Fibroblast of skin of left biceps (primary cell): ENCODE measurements at places on chromosomes 11 and 22.

- DNase-seq: no peak
These were observed 19.0 kb upstream of the LMO1 start for GRCh38 chr11:8282631-8283030.

GRCh38 chr11:7579361-7579791 lies 65.6 kb downstream of the PPFIBP2 start:
- no peak for DNase-seq

- DNase-seq: no peak
These were observed 565.0 kb upstream of the CNTN5 start for GRCh38 chr11:98455500-98456307.

- no peak for DNase-seq
These were observed 7.8 kb downstream of the PRG3 start for GRCh38 chr11:57373146-57373545.

GRCh38 chr22:27405672-27406388 lies 395.7 kb downstream of the MN1 start:
- no peak for DNase-seq

DNA sequence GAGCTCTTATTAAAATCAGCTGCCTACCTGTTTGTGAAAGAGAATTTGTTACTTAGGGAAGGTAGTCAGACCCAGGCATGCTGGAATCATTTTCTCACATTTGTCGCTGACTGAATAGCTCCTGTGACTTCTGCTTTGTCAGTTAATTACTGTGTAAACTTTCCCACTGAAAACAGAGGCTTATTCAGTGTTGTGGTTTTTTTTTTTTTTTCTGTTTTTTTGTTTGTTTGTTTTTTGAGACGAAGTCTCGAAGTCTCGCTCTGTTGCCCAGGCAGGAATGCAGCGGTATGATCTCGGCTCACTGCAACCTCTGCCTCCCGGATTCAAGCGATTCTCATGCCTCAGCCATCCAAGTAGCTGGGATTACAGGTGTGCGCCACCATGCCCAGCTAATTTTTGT lies 5.6 kb upstream of the LDLRAD3 start:
- DNase-seq: no peak

- DNase-seq: peak; percentile 53
These were observed 367.9 kb downstream of the METTL15 start for GRCh38 chr11:28476049-28476448.

DNA sequence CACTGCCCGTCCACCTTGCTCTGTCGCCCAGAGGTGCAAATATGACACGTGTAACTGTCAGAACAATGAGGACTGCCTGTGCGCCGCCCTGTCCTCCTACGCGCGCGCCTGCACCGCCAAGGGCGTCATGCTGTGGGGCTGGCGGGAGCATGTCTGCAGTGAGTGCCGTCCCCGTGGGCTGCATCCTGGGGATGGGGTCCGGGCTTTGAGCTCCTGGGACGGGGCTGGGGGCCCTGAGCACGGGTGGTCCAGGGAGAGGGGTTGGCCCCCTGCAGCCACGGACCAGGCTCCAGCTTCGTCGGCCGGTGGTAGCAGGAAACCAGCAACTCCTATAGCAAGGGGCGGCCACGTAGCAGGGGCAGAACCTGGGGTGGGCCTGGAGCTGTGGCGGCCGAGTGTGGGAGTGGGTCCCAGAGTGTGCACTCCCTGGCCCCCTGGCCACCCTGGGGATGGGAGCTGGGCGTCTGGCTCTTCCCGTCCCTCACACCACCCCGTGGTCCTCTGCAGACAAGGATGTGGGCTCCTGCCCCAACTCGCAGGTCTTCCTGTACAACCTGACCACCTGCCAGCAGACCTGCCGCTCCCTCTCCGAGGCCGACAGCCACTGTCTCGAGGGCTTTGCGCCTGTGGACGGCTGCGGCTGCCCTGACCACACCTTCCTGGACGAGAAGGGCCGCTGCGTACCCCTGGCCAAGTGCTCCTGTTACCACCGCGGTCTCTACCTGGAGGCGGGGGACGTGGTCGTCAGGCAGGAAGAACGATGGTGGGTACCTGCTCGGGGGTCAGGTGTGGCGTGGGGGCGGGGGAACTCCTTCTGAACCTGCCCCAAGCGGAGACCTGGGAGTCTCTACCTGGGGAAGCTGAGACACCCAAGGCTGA lies 10.1 kb downstream of the MUC2 start:
- DNase-seq: no peak

GRCh38 chr22:47591709-47592108 lies 829.3 kb downstream of the TBC1D22A start:
- DNase-seq: no peak

DNA sequence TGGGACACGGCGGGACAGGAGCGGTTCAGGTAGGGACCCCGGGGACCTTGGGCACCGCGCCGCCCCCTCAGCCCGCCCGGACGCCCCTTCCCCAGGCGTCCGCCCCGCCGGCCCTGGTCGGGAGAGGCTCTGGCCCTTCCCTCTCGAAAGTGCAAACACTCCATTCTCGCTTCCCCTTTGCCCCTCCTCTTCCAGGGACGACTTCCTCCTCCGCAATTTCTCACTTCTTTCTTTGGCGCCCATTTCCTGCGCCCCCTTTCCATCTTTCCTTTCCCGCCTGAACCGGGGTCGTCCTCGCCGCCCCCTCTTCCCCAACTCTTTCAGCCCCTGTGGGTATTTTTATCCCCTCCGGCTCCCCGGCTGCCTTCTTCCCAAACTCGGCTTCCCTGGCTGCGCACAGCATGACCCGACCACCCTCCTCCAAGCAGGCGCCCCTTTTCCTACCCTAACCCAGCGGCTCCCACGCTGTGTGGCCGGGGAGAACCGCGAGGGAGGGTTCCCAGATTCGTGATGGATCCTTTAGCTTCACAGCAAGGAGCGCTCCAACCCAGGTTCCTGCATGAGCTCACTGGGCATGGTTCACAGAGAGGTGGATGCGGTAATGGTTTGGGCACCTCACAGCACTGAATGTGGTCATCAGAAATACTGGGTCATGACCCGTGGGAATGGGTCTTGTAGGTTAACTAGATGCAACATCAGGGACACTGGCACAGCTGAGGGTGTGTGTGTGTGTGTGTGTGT lies 689 bp downstream of the RAB39A start:
- no peak for DNase-seq

DNA sequence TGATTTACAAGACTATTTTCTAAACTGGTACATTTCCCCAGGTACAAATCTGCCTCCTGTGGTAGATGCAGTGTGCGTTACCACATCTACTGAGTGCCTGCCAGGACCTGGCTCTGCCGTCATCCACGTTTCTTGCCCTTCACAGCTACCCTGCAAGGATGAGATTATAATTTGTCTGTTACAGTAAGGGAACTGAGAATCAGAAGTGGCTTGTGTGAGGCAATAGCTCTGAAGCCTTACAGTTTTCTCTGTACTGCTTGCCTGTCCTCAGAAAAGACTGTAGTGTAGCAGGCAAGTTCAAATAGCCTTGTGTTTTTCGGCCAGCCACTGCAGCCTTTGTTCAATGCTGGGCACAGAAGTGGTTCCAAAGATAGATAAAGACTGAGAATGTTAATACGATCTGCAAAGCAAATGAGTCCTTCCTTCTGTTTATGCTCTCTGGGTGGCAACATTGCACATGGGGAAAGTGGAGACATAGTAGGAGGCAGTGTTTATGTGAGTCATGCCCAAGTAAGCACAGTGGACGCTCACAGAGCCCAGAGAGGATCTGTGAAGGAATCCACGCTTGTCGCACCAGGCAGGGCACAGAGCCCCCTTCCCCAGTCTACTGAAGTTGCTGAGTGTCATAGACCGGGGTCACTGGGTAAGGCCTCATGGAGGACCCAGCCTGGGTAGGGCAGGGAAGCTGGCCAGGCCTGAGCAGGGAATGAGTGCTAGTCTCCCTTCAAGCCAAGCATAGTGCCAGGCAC lies 49.1 kb downstream of the MICAL2 start:
- no peak for DNase-seq

DNA sequence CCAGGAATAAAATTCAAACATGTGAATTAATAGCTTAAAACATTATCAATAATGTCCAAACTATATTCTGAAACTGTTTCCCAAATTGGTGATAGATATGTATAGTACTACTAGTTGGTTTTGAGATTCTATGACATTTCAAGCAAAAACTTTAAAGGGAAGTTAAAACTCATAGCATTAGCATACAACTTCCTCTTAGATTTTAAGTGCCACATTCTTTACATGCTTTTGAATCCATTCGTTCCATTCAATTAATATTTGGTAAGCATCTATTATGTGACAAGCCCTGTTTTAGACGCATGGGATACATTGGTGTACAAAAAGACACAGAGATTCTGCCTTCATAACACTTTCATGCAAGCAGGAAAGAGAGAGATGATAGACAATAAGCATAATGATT lies 8.9 kb downstream of the PATL1 start:
- no peak for DNase-seq

- no peak for DNase-seq
These were observed 22.8 kb upstream of the MUC5AC start for GRCh38 chr11:1134848-1135445.

DNA sequence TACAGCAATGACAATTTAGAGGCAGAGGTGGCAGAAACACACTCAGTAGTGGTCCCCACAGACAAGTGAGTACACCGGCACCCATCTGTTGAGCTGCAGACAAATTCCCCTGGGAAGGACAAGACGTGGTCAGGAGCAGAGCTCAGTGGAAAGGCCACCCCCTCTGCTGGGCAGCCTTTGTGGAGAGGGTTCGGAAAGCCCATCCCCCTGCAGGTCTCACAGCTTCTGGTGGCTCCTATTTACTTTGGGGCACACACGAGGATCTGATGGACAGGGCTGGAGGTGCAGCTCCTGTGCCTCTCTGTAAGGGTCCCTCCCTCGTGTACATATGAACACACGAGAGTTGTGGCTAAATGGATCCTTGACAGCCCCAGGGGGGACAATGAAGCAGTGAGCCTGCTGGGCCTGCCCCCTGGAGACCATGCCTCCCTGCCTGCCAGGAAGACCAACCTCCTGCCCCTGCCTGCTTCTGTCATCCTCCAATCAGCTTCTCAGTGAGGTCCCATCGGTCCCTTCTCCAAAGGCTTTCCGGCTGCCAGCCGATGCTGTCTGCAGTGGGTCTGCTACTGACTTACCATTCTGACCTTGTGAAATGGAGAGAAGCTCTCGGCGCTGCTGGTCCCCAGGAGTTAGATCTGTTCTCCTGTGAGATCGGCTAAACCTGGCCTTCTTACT lies 161.5 kb downstream of the CACNA1I start:
- DNase-seq: no peak

DNA sequence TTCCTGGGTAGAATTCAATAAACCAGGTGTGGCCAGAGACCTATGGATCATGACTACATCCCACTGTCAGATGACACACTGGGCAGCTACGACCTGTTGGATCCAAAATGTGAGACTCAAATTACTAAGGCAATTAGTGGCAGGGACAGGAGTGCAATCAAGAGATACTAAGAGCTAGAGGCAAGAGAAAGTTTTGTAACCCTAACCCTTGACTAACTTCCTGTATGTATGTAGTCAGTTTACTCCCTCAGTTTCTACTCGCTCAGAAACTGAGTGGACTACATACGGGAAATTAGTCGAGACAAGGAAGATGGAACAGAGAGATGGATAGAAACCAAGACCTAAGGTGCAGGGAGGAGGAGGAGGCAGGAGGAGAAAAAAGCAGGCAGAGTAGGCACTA lies 2.7 kb downstream of the CYB5R2 start:
- DNase-seq: no peak

- DNase-seq: no peak
These were observed 52.9 kb downstream of the APOL1 start for GRCh38 chr22:36305813-36306212.

DNA sequence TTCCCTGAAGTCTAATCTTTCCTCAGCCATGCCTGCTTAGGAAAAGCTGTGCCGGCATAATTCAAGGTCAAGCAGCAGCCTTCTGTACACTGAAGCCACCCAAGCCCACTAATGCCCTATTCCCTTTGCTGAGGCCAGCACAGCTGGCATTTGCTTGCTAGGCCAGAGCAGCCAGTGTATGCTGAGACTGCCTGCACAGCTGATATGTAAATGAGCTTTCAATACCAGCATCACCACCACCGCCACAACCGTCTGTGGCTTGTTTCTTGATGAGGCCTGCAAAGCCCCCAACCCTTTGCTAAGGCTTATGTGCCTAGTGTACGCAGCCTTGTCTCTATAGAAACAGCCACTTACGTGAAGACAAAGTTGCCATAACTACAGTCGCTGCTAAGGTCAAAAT lies 56.3 kb upstream of the TNRC6B start:
- no peak for DNase-seq

- peak; percentile 50 for DNase-seq
These were observed 118.1 kb downstream of the BBOX1 start for GRCh38 chr11:27158456-27159334.

- no peak for DNase-seq
These were observed 741 bp upstream of the NAV2 start for GRCh38 chr11:19711911-19712280.

GRCh38 chr11:68040101-68040956 lies 1.5 kb downstream of the TCIRG1 start:
- peak; percentile 23 for DNase-seq

GRCh38 chr11:109423466-109424190 lies 1.6 kb downstream of the C11orf87 start:
- no peak for DNase-seq

- DNase-seq: peak; percentile 11
These were observed 533 bp downstream of the ELF5 start for GRCh38 chr11:34512840-34513681.

GRCh38 chr11:131938351-131938751 lies 567.9 kb downstream of the NTM start:
- DNase-seq: no peak

DNA sequence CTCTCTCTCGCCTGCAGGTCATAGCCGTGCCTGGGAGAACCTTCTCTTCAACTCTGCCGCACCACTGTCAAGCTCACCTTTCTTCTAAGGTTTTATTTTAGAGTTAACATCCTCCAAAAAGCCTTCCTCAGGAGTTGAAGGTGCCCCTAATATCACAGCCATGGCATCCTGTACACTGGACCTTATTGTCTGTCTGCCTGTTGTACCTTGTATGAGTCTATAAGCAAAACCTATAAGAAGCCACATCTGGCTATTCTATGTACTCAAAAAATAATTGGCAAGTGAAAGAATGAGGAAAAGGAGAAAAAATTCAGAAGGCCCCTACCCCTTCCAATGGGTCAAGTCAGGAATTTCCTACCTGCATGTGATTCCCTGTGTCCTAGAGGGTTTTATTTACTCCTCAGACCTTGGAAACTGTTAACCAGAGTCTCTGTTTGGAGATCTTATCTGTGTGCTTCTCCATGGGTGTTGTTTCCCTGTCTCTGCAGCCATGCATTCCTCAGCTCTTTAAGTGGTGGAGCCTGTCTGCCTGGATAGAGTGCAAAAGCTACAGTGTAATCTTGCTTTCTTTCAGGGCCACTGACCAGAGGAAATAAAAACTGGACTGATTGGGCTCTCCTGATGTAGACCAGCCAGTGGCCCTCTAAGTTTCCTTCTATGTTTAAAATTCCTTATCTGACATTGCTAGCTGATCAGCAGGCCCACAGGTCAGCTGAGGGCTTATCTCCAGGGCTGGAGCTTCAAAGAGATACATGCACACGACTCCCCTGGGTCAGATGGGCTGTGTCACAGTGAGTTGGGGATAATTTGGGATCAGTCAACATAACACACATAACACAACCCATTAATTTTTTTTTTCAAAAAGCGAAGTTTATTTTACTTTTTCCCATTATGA lies 37.6 kb upstream of the TMEM135 start:
- DNase-seq: no peak

GRCh38 chr11:30015725-30016412 lies 961 bp downstream of the KCNA4 start:
- no peak for DNase-seq
